ENCODE measurements at places on chromosomes 3 and 15.
A peak's percentile ranks its signal among the peaks of the same experiment; 100 is the strongest.

- DNase-seq = no peak
Measured at GRCh38 chr3:85591451-85591850, 632.7 kb downstream of the CADM2 start.

DNA sequence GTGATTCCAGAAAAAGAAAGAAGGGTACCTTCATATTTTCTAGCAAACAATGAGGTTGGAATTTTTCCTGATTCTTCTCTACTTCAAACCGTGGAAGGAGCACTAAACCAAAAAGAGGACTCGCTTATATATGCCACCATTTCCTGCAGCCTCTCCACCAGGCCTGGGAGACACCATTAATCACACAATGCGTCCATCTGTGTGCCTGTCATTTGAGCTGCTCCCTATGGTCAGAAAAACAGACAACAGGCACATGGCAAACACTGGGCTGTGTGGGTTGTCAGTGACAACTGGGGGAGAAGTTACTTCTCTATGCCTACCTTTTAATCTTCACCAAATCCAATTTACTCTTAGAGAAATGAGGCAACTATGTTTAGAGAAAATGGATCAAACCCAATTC is 71.9 kb downstream of the NR2F2 start:
- no peak for DNase-seq

- DNase-seq = no peak
Measured at GRCh38 chr3:12568747-12569146, 11.9 kb downstream of the MKRN2 start.

- DNase-seq = peak; percentile 83
Measured at GRCh38 chr15:98850961-98851572, 156.5 kb downstream of the PGPEP1L start.

DNA sequence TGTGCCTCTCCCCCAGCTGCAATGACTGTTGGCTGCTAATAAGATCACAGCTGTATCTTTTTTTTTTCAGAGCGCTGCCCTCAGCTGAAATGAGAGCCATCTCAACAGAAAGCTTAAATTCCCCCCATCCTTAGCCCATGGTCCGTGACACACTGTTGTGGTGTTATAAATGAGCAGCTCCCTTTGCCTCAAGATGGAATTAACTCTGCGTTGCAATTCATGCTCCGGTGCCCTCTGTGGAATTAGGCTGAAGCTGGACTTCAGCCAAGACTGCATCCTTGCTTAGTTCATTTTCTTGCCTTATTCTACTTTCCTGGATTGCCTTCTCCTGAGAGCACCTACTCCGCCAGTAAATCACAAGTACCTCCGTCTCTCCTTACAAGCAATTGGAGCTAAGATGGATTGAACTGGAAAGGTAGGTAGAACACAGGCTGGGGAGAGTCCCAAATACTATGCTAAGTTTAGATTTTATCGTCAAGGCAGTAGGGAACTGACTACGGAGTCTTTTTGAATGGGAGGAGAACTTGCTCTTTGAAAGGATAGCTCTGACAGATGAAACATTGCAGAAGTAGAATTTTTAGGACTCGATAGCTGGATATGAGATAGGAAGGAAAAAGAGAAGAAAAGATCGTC is 39.0 kb upstream of the THRB start:
- DNase-seq = no peak
